T-helper 9 cell (primary cell): ENCODE measurements at places on chromosomes 1 and 21.

DNA sequence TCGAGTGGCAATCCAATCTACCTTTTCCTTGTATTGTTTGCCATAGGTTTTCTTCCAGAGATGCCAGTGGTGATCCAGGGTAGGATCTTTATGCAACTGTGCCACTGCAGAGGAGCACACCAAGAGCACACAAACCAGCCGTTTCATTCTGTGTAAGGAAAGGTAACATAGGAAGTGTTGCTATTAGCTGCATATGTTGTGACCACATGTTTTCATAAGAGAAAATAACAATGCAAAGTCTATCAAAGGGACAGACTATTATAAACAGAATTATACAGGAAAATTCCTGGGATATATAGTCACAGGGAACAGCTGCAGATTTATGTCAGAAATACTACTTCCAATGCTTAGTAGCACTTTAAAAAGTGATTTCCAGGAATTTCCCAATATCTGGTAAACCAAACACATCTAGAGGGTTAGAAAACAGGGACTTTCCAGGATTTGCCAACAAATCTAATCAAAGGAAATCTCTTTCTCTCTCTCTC, 919 bp downstream of the CTSS start:
- no peak for DNase-seq

DNA sequence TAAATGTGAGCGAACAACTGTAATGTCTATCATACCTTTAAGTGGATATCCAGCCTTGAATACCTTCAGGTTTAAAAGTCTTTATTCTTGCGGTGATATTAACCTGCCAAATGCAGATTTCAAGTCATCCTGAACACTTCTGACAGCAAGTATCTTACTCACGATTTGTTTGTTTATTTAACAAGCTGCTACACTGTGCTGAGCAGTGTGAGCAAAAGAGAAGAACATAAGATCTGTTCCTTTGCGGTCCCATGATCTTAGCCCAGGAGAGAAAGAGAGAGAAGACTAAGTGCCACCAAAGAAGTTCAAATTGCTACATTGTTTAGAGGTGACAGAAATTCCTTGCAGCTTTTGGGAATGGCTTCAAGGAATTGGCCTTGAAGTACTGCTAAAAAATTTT, 9.5 kb upstream of the IL24 start:
- DNase-seq = no peak

- no peak for DNase-seq
Measured at GRCh38 chr1:113714606-113715269, 44.5 kb downstream of the PHTF1 start.

- DNase-seq = no peak
Measured at GRCh38 chr1:10521537-10522157, 46.9 kb downstream of the PEX14 start.

GRCh38 chr1:94101613-94102525, 19.1 kb downstream of the ABCA4 start:
- DNase-seq = no peak

DNA sequence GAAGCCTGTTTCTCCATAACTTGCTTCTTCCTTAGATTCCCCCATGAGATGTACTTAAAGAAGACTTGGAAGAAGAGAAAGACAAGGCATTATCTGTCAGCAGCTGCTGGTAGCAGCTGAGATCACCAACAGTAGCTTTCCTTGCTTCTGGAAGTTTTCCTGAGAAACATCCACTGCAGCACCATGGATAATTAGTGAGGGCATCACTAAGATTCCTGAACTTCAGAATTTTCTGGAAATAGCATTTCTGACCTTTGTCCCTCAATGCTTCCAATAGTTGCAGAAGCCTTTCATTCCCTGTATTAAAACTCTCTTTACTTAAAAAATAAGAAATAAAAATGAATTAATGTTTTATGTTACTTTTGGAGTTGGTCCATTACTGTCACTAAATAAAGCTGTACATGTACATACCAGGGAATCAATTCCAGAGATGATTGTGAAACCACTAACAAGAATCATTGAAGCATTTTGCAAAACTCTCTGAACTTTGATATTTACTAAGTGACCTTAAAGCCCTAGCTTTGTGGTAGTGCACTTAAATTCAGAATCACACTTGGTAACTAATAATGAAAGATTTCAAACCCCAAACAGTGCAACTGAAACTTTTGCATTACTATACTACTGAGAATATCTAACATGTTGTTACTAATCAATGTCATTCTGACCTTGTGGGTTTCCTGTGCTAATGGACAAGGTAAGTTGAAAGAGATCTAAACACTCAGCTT, at the start of gene CFHR4:
Gene CFHR4 (plus strand): TSS at position 538 of the 725 bp plus-strand sequence. CDS start 99 bp downstream, at position 637.
- no peak for DNase-seq

- no peak for DNase-seq
Measured at GRCh38 chr1:18417316-18418269, 63.1 kb upstream of the KLHDC7A start.

- no peak for DNase-seq
Measured at GRCh38 chr1:93348104-93348728, 2.5 kb downstream of the DR1 start.

GRCh38 chr1:167416506-167416905, 101.8 kb downstream of the CD247 start:
- DNase-seq = no peak

GRCh38 chr1:6762060-6762459, 23.2 kb upstream of the CAMTA1 start:
- DNase-seq = no peak

DNA sequence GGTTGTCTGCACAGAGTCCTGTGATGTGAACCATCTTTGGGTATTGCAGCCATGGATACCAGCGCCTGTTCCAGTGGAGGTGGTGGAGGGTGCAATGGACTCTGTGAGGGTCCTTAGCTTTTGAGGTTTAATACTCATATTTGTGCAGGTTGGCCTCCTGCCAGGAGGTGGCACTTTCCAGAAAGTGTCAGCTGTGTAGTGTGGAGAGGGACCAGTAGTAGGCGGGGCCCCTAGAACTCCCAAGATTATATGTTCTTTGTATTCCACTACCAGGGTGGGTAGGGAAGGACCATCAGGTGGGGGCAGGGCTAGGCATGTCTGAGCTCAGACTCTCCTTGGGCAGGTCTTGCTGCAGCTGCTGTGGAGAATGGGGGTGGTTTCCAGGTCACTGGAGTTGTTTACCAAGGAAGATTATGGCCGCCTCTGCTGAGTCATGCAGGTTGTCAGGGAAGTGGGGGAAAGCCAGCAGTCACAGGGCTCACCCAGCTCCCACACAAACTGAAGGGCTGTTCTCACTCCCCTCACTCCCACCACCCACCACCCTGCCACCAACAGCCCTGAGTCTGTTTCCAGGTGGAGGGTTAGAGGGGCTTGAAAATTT, 31.2 kb upstream of the ZNF678 start:
- no peak for DNase-seq

GRCh38 chr1:182149411-182149965, 88.0 kb upstream of the ZNF648 start:
- no peak for DNase-seq

GRCh38 chr21:46094401-46095082, 3.4 kb upstream of the COL6A2 start:
- DNase-seq = no peak

GRCh38 chr21:41958886-41959563, 5.2 kb upstream of the C2CD2 start:
- no peak for DNase-seq

- DNase-seq = no peak
Measured at GRCh38 chr21:43364261-43364510, 62.7 kb downstream of the SIK1 start.

GRCh38 chr1:176595217-176595616, 132.2 kb downstream of the PAPPA2 start:
- DNase-seq = no peak

GRCh38 chr1:228963795-228964177, 228.5 kb downstream of the RHOU start:
- no peak for DNase-seq

DNA sequence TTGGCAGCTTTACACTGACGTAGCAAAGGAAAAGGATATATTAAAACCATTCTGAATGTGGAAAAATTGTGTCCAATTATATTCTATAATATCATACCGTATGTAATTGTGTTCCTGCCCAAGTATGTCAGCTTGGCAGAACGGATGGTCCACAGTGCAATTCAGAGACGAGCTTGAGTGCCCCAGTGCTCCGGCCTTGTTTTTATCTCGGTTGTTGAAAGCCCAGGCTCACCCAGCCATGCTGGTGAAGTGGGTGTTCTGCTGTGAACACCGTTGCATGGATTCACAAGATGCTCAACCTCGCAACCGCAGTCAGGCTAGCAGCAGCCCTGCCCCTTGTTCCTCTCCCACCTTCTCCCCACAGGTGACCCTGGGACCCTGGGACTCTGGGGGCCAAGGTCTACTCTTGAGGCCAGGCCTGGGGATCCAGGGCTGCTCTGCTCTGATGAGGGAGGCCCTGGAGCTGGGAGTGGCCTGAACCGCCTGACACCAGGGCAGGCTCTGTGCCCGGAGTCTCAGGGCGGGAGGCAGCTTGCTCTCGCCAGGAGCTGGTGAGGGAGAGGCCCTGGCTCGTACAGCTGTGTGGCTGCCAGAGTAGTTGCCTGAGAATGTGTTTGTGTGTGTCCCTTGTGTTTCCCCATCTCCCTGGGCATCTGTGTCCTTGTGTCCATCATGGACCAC, 11.2 kb downstream of the PTPRF start:
- DNase-seq = no peak

- no peak for DNase-seq
Measured at GRCh38 chr1:67978890-67979516, 71.4 kb downstream of the DIRAS3 start.

DNA sequence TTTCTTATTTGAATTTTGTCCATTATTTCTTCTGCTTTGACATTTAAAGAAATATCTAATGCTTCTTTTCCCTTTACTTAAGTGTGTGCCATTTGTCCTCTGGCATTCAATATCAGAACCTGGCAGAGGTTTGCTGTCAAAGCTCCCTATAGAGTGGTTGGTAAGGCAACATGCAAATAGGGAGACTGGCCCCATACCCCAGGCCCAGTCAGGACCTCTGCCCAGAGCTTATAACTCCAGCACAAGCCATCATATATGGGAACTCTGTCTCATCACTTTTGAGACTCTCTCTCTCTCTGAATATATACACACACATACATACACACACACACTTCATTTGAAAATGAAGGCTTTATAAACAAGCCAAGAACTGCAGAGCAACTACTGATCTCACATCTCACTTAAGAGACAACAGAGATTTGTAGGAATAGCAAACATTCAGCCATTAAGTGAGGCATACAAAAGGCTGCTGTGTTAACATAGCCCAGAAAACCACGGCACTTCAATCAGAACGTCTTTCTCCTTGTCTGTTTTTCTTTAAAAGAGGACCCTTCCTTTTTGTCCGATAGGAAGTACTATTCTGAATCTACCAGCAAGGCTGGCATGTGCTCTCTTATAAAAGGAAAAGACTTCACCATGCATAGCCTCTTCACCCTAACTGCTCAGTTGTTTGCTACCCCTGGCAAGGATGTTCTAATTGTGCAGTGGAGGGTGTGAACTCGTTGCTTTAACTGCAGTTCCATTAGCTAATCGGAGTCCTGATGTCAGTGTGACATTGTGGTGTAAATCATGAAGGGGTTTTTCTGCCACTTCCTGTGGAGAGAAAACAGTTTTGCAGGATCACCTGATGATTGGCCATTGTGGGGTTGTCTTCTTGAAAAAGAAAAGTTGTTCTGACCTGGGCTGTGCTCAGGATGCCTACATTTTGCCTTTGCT, 101.7 kb downstream of the NR5A2 start:
- DNase-seq = no peak

DNA sequence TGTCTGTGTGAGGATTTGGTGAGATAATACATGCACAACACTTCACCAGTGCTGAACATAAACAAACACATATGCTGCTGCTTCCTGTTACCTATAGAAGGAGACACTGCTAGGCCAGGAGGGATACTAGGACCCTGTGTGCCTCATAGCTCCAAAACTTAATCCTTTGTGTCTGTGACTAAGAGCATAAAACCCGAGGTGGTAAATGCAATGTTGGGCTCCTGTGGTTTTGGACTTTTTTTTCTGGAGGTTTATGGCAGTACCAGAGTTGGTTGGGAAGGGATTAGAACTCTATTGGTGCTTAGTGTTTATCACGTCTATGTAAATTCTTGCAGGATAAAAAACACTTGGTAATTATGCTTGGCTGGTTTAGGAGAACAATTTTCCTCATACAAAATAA, 122.9 kb downstream of the NUF2 start:
- DNase-seq = no peak

DNA sequence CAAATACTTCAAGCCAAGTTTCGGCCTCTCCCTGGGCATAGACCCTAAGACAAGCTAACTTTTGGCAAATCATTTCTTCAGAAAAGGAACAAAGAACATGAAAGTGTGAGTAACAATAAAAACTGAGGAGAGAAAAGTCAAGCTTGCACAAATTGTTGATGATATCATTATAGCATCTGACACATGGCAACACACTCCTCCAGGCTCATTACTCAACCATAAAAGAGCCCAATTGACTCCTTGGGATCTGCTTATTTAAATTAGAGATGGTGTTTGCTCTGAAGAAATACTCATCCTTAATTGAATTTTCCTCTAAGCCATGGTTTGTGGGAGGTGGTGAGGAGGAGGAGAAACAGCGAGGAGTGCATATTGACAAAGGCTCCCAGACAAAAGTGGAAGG, 54.5 kb downstream of the TNFSF4 start:
- DNase-seq = no peak
